ENCODE measurements at places on chromosomes 3 and 15. TPM values are rescaled to one million over a fixed set of nuclear protein-coding genes. Genes with fewer than 3 reads are reported as not detected.

IL17RB gene
- 6.7 TPM for total RNA-seq

TERC gene
- total RNA-seq = 369 TPM

IP6K2 gene
- total RNA-seq = 144 TPM

CHDH gene
- 47.8 TPM for total RNA-seq

ITPKA gene
- 308 TPM for total RNA-seq

C3orf85 gene
- total RNA-seq = not detected

ST6GAL1 gene
- 31.0 TPM for total RNA-seq

NPAP1 gene
- total RNA-seq = not detected

EPHB1 gene
- total RNA-seq = not detected

ZBED2 gene
- total RNA-seq = not detected

ANKRD34C gene
- total RNA-seq = not detected

SNRPN gene
- 233 TPM for total RNA-seq

LNP1 gene
- total RNA-seq = 4.0 TPM

MINAR1 gene
- total RNA-seq = not detected

FBXW12 gene
- total RNA-seq = not detected

CHCHD6 gene
- total RNA-seq = 4.0 TPM

GABRG3 gene
- total RNA-seq = not detected

ADAMTS17 gene
- 6.2 TPM for total RNA-seq

MEF2A gene
- total RNA-seq = 35.7 TPM

TICRR gene
- 1.6 TPM for total RNA-seq

TMC3 gene
- total RNA-seq = not detected

CORO2B gene
- total RNA-seq = 0.89 TPM

FBXL22 gene
- not detected for total RNA-seq

TTC23 gene
- 3.8 TPM for total RNA-seq

KCNMB3 gene
- total RNA-seq = 2.7 TPM

RTP1 gene
- not detected for total RNA-seq

MBD4 gene
- 19.1 TPM for total RNA-seq

KLHL40 gene
- total RNA-seq = not detected

RASL12 gene
- total RNA-seq = 20.0 TPM

CCR3 gene
- not detected for total RNA-seq

PHC3 gene
- total RNA-seq = 244 TPM

LMOD3 gene
- total RNA-seq = 0.18 TPM

FHIT gene
- total RNA-seq = 5.8 TPM

OXTR gene
- total RNA-seq = not detected

U2SURP gene
- total RNA-seq = 96.5 TPM

PATL2 gene
- 5.4 TPM for total RNA-seq

IMPG2 gene
- total RNA-seq = 2.3 TPM

GRAMD2A gene
- not detected for total RNA-seq

ADGRG7 gene
- total RNA-seq = not detected

ABI3BP gene
- total RNA-seq = 30.0 TPM

ITIH3 gene
- not detected for total RNA-seq

GOLGA6L7 gene
- total RNA-seq = not detected

NANOGP8 gene
- not detected for total RNA-seq

ANXA2 gene
- total RNA-seq = 476 TPM

DUOXA2 gene
- total RNA-seq = 21.7 TPM

PLCL2 gene
- total RNA-seq = 24.1 TPM

KAT2B gene
- 23.7 TPM for total RNA-seq

CHP1 gene
- total RNA-seq = 347 TPM

PP2D1 gene
- total RNA-seq = not detected

PIGX gene
- 18.7 TPM for total RNA-seq

WDR93 gene
- total RNA-seq = not detected

RASGRP1 gene
- total RNA-seq = 0.29 TPM

PRTG gene
- 0.72 TPM for total RNA-seq

SV2B gene
- not detected for total RNA-seq

RAD54L2 gene
- total RNA-seq = 2.3 TPM

NAA80 gene
- 22.3 TPM for total RNA-seq

MYH15 gene
- total RNA-seq = not detected

ZNF80 gene
- total RNA-seq = 0.92 TPM

MYLK gene
- total RNA-seq = 916 TPM
